NCI-H1694 treated with DMSO at 0.1 percent for 48 hours (cell line): ENCODE measurements at places on chromosomes 13 and 19.

- DNase-seq = no peak
Observed at GRCh38 chr13:110676595-110677587, 29.0 kb downstream of the CARS2 start.

- DNase-seq = no peak
Observed at GRCh38 chr13:113930671-113931637, 42.9 kb downstream of the C13orf46 start.

GRCh38 chr19:32676186-32676894 is 692 bp downstream of the RGS9BP start:
- no peak for DNase-seq

GRCh38 chr19:4709440-4710280 is 14.0 kb downstream of the DPP9 start:
- DNase-seq = no peak

- no peak for DNase-seq
Observed at GRCh38 chr19:44823373-44823698, 14.4 kb downstream of the BCAM start.

- DNase-seq = no peak
Observed at GRCh38 chr13:27120011-27120410, 51.6 kb downstream of the USP12 start.

GRCh38 chr13:98220271-98220791 is 43.3 kb upstream of the RNF113B start:
- DNase-seq = no peak

DNA sequence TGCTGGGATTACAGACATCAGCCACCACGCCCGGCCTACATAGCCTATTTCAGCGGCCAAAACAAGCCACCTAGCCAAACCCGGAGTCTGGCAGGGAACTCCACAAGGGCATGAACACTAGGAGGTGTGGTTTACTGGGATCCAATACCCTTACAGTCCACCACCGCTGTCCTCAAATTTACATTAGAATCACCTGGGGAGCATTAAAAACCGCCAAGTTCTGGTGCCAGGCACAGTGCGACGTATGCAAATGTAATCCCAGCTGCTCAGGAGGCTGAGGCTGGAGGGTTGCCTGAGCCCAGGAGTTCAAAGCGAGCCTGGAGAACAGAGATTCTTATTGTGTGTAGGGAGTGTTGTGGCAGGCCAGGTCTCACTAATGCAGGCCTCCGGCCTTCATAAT is 4.2 kb upstream of the AP1M1 start:
- DNase-seq = no peak

DNA sequence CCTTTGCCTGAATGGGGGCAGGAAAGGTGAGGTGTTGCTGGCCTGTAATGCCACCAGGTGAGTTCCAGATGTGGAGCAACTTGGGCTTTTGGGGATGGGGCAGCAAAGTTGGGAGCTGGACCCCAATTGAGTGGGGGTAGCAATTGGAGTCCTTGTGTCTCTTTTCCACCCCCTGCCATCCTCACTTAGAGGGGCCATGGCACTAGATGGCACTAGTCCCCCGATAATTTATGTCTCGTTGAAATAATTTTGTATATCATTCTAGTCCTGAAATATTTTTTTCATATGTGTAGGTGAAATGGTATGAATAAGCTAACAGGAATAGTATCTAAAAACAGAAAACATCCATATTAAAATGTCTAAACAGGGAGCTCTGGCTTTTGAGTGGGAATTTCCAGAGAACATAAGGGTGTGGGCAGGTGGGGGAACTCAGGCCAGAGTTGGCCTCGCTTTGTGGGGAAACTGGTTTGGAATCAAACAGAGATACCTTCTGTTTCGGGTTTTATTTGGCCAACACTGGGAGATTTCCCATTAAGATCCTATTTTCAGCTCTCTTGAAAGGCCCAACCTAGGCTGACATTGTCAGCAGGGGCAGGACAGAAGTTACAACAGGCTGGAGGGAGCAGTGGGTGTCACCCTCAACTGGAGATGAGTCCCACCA is 3.4 kb downstream of the ZNF576 start:
- no peak for DNase-seq

DNA sequence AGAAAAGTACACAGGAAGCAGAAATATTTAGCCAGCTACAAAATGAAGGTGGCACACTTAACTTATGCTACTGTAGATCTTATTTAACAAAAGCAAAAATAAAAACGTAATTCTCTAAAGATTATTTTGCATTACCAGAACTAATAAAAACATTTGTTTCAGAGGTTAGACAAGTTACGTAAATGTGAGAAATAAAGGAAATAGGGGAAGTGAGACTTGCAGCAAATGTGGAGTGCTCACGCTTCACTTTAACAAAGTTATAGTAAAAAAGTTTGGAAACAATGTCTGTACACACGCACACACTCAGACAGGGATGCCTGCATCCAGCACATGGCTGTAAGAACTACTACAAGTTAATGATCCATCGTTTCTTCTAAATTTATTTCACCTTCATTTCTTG is 83.7 kb downstream of the NALCN start:
- DNase-seq = no peak

DNA sequence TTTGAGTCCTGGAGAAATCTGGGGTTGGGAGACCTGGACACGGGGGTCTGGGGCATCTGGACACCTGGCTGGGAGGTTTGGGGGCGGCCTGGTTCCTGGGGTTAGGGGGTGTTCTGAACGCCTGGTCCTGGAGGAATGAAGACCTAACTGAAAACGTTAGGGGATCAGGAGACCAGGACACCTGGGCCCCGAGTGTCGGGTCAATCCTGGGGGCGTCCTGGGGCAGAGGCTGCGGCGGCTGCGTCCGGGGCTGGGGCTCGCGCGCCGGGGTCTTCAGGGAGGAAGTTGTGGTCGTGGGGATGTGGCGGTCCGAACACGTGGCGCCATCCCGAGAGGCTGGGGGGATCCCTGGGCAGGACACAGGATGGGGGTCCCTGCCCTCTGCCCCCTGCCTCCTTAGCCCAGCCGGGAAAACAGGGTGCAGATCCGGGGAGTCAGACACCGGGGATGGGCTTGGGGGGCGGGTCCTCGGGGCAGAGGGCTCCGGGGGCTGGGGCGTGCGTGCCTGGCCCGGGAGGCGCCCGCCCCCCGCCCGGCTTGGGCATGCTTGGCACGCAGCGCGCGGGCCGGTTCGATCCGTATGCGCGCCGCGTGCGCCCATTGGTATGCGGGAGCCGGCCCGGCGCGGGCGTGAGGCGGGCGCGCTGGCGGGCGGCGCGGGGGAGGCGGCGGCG is 632 bp downstream of the NPAS1 start:
- no peak for DNase-seq

DNA sequence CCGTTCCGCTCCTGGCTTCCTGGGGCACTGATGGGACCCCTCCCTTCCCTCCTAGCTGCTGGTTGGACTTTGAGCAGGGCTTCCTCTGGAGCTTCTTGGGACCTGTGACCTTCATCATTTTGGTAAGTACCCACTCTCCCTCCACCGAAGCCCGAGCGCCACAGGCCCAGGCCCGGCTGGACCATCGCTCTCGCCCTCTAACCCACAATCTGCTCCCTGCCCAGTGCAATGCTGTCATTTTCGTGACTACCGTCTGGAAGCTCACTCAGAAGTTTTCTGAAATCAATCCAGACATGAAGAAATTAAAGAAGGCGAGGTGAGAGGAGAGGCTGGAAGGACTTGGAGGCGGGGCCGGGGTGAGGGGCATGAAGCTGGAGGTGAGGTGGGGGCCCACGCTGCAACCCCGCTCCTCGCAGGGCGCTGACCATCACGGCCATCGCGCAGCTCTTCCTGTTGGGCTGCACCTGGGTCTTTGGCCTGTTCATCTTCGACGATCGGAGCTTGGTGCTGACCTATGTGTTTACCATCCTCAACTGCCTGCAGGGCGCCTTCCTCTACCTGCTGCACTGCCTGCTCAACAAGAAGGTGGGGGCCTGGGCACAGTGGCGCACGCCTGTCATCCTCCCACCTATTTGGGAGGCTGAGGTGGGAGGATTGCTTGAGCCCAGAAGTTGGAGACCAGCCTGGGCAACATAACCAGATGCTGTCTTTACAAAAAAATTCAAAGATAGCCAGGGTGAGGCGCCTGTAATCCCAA is 12.3 kb downstream of the DDX39A start:
- no peak for DNase-seq

DNA sequence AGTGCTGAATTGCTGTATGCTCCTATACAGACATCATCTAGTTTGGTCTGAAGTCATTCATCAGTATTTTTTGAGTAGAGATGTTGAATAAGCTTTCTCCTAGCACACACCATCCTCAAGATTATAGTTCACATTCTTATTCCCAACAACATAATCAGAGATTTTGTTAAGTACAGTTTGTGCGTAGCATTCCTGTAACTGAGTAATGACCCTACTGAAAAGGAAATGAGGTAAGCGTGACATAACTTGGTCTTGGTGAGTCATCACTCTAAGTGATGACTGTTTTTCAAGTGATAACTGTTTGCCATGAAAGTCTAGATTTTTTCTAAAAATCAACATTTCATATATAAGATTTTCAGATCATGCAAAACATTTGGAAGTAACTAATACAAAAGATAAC is 18.5 kb upstream of the FAM216B start:
- DNase-seq = no peak

GRCh38 chr19:12937093-12937926 is 1.1 kb upstream of the CALR start:
- DNase-seq = no peak
